NCI-H2227 treated with DMSO at 0.1 percent for 48 hours (cell line): ENCODE measurements at places on chromosomes 16 and 17.

- DNase-seq, result no peak
Measured at GRCh38 chr17:57456622-57457021, 200.3 kb downstream of the MSI2 start.

- no peak for DNase-seq
Measured at GRCh38 chr16:69267633-69268032, 43.5 kb upstream of the VPS4A start.

DNA sequence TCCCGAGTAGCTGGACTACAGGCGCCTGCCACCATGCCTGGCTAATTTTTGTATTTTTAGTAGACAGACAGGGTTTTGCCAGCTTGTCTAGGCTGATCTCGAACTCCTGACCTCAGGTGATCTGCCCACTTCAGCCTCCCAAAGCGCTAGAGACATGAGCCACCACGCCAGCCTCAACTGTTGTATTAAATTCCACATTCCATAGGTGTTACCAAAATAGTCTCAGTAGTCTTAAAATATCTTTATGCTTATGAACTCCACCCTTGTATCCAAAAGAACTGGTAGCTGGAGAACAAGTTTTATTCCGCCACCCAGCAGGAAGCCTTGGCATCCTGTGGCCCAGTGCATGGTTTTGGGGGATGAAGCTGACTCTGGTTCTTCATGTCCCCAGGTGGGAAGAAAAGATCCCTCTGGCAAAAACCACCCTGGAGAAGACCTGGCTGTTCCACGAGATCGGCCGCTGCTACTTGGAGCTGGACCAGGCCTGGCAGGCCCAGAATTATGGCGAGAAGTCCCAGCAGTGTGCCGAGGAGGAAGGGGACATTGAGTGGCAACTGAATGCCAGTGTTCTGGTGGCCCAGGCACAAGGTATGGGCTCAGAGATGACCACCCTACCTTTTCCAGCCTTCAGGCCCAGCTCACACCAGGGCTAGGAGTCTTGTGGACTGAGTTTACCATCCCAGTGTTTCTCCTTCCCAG is 17.7 kb upstream of the CNP start:
- no peak for DNase-seq

- DNase-seq, result no peak
Measured at GRCh38 chr16:84832488-84833143, 12.8 kb downstream of the CRISPLD2 start.

GRCh38 chr17:34851961-34852540 is 109.2 kb downstream of the CCT6B start:
- DNase-seq, result no peak

DNA sequence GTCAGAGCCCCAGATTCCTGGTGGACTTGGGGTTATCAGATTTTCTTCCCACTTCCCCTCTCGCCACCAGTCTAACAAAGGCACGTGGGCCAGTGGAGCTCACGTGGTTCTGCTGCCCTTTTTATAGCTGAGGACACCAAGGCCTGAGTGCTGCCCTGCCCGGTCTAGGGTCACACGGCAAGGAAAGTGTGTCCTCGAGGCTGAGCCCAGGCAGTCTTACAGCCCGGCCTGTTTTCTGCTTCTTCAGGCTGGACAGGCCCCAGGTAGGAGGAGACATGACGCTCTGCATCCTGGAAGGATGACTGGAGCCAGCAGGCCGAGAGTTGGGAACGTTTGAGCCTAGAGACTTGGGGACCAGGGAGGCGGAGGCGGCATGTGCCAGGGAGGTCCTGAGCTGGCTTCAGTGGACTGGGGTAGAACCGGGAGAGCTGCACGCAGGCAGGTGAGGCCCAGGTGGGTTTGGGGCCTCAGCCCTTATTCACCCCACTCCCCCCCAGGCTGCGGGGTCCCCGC is 3.5 kb downstream of the CTRB1 start:
- no peak for DNase-seq

DNA sequence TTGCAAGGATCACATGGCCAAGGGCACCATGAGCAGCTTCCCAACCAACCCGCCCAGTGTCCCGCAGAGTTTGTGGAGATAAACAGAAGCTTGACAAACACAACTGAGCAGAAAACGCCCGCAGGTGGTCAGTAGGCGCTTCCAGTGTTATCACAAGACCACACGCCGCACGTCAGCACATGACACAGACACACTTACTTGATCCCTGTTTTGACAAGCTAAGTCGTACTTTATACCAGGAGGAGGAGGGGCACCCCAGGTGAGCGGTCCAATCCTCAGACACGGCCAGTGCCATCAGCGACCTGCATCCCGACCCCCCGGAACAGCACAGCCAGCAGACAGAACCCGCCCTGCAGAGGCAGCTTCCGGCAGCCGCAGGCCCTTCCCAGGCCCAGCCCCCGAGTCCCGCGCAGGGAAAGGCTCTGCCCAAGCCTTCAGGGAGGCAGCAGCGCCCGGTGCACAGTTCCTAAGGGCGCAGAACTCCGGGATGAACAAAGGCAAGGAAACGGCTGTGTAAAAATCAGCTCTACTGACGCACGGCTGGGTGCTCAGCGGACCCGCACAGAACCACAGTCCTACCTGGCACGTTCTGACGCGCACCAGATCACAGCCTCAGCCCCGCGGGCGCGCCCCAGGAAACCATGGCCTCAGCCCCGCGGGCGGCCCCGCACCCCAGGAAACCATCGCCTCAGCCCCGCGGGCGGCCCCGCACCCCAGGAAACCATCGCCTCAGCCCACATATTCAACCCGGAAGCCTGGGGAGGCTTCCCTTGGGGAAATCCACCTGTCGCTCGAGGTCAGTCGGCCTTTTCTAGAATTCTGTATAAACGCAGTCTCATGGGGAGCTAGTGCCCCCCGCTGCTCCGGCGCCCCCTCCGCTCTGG is 27.8 kb downstream of the AXIN1 start:
- DNase-seq, result no peak

GRCh38 chr17:56392321-56392720 is 201.2 kb upstream of the NOG start:
- DNase-seq, result no peak

- DNase-seq, result no peak
Measured at GRCh38 chr17:64230791-64231408, 32.2 kb downstream of the TEX2 start.

GRCh38 chr16:50280932-50281331 is 14.6 kb downstream of the ADCY7 start:
- DNase-seq, result no peak
